ENCODE measurements at places on chromosomes 3 and 15. TPM values are rescaled to one million over a fixed set of nuclear protein-coding genes. Genes with fewer than 3 reads are reported as not detected.

The SPESP1 gene
- not detected for polyA plus RNA-seq

DNA sequence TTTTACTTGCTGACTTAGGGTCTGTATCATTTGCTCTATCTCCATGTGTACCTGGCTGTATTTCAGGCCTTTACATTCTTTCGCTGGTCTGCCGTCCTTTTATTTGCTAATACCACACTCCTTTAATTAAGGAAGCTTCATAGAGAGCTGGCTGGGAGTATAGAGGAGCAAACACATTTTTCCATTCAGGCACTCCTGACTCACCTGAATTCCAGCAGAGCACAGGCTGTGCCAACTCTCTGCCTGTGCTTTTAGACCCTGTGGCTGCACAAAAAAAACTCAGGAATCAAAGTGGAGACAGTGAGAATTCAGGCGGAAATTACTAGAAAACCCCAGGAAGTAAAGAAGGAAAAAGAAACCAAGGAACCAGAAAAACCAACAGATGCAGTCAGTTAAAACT is 29.0 kb upstream of the ATP10A start:
- no peak for DNase-seq

DNA sequence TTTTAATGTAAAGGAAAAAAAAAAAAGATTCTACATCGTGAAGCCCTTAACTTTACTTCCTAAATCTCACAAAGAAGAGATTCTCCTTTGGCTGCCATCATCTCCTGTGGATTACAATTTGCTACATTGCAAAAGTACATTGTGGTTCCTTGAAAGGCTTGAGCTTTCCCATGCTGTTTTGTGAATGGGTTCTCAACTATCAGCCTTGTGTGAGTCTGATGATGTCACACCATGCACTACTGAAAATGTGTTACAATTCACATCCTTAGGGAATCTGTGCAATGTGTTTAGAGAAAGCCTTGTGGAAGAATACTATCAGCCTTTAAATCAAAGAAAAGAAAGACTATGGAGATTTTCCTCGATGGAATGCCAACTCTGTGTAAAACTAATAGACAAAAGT is 510.0 kb upstream of the ALCAM start:
- DNase-seq = no peak

The POMGNT2 gene
- polyA plus RNA-seq = 18.5 TPM

The SAMMSON gene
- not detected for polyA plus RNA-seq

The TRH gene
- not detected for polyA plus RNA-seq
